Chondrocyte (in vitro differentiated cells): ENCODE measurements at places on chromosomes 5 and 9.

GRCh38 chr9:5113994-5114748 lies 71.3 kb downstream of the INSL6 start:
- peak; percentile 86 for DNase-seq

DNA sequence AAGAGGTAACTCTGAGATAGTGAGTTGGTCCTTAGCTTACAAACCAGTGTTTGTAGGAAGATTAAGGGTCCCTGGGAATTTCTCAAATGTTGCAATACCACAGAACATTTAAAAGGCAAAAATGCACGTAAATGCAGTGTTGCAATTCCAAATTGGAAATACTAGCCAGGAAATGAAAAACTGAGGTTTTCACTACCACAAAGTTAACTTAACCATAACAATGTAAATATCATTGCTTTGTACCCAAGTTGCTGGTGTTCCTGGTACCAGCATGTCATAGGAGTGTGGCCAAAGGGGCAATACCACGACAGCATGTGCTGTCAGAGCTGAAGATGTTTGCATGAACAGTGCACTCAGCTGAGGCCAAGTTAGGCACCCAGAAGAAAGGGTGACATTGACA lies 382.9 kb downstream of the GLIS3 start:
- DNase-seq = no peak

DNA sequence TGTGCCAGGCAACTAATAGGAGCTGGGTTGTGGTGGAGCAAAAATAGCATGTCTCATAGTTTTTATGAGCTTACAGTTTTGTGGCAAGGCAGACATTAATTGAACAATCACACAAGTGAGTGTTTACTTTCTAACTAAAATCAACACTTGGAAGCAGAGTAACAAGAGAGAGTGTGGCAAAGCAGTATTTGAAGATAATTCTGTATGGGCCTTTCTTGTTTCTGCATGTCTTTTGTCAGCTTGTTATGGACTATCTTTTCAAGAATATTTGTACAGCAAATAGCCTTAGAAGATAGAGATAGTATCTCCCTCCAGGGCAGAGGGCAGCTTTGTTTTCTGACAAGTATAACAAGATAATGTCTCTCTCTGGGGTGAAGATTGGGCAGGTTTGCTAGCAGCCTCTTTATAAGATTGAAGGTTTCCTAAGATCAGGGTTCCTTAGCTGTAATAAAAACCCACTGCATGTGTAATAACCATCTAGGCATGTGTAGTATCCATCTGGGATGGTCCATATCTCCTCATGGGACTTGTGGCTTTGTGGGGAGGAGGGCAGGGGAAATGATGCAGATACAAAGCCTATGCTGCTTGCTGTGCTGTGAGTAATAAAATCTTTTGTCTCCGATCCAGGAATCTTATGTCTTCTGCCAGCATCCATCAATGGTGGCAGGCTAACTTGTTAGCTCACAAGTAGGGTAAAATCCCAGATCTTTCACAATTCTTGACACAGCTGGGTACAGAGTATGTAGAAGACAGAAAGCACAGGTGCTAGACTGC lies 479.9 kb downstream of the KDM4C start:
- no peak for DNase-seq

DNA sequence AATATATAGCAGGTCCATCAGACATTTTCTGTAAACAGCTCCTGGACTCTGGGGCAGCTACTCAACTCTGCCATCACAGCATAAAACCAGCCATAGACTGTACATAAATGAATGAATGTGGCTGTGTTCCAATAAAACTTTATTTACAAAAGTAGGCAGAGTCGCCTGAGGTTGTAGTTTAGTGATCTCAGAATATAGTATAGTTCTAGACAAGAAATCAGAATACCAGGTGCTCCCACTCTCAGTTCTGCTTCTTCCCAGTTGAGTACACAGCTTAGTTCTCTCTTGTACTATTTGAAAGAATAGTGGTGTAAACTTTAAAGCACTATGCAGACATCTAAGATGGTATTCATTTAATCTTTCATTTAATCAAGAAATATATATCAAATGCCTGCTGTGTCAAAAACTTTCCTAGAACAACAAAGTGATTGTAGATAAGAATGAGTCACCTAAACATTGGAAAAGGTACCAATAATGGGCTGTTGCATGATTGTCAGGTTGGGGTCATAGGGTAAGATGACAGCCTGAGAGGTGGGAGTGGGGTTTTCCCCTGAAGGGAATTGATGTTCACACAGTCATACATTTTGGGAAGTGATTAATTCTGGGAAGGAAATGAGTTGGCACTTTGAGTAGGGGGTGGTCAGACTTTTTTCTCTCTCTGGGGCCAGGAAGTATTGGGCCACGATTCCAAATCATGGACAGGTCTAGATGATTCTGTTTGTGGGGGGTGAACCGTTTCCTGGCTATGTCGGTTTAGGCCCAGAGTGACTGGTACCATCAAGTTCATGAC lies 37.0 kb downstream of the TNFSF8 start:
- no peak for DNase-seq

DNA sequence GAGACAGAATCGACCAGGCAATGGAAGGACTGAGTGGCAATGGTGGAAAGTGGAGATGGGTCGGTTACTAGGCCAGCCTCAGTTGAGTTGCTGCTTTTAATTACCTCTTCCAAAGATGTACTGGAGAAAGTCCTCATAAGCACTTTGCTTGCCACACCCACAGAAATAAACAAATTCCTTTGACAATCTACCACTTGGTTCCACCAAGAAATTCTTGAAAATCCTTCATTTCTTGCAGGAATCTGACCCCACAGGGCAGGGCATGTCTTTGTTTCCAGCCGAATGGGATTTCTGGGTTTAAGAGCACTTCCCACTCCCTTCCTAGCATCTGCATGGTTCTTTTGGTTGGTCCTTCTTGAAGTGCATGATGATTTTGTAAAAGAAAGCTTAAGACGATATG lies 54.5 kb downstream of the ADAMTS12 start:
- DNase-seq = no peak

DNA sequence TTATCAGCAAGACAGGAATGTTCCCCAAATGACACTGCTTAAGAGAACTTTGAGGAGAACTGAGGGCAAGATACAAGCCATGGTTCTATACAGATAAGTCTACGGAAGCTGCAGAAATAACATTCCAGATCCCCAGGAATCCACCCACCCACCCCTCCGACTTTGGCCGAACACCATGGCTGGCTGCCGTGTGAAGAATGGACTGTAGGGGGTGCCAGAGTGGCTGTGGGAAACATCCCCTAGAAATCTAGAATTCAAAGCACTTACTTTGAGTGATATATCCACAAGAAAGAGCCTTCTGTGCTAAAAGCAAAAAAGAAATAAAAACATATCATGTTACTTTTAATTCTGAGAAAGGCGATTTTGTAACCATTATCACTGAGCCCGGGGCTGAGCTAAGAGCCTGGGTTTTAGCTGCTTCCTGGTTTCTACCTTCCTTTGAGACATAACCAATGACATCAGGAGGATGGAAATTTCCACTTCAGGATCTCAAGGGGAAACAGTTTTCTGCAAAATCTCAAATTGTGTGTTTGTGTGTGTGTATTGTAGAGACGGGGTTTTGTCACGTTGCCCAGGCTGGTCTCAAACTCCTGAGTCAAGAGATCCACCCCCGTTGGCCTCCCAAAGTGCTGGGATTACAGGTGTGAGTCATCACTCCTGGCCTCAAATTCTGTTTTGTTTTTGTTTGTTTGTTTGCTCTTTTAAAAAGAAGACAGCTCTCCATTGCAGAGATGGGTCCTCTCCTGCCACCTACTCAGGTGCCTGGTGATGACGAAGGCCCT lies 36.4 kb downstream of the GGTA1 start:
- no peak for DNase-seq

- no peak for DNase-seq
Measured at GRCh38 chr5:59264639-59265245, 628.8 kb downstream of the PDE4D start.

- no peak for DNase-seq
Measured at GRCh38 chr5:33817301-33817700, 74.5 kb downstream of the ADAMTS12 start.

- no peak for DNase-seq
Measured at GRCh38 chr9:69622676-69623075, 49.5 kb downstream of the APBA1 start.

DNA sequence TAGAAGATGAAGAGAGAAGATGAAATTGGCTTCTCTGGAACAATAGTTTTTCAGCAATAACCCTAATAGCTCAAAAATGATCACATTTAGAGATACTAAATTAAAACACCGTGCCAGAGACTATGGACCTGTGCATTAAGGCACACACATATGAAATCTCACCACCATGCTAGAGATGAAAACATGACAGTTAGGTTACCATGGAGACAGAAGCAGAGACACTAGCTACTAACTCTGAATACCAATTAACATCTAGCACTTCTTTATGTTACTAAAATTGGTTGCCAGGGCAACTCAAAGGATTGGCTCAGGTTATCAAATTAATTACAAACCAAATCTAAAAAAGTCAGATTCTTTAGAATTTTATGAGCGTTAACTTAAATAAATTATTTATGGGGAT lies 337.7 kb downstream of the PLK2 start:
- no peak for DNase-seq

DNA sequence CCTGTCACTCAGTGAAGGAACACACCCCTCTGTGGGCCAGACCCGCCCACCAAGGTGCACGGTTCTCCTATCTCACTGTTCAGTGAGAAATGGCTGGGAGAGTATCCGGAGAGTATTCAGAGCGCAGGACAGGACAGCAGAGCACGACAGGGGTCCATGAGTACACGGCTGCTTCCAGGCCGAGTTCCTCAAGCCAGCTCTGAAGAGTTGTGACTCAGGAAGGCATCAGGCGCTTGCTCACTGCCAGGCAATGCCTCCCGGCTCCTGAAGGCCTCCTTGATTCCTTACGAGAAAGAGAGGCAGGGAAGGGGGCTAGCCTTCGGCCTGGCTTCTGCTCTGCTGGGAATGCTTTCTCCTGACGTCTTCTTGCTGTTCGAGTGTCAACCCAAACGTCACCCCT lies 132.1 kb upstream of the PPP1R26 start:
- DNase-seq = peak; percentile 75

DNA sequence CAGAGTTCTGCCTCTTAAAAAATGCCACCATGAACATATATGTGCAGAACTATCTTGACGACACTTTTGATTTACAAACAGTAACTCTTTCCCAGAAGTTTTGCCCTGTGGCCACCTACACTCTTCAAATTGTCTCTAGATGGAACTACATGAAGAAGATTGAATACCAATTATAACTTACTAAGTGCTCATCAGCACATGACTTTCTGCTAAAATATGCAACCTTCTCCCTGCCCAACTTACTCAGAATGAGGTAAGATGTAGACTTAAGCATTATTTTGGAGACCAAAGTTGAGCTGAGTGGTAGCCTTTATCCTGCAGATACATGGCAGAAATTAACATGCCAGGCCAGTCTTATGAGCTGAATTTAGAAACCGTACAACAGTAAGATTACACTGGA lies 105.4 kb downstream of the SEMA5A start:
- no peak for DNase-seq

- DNase-seq = no peak
Measured at GRCh38 chr9:136875155-136875554, 9.0 kb upstream of the EDF1 start.

GRCh38 chr5:96703384-96703920 lies 41.3 kb downstream of the CAST start:
- DNase-seq = no peak

DNA sequence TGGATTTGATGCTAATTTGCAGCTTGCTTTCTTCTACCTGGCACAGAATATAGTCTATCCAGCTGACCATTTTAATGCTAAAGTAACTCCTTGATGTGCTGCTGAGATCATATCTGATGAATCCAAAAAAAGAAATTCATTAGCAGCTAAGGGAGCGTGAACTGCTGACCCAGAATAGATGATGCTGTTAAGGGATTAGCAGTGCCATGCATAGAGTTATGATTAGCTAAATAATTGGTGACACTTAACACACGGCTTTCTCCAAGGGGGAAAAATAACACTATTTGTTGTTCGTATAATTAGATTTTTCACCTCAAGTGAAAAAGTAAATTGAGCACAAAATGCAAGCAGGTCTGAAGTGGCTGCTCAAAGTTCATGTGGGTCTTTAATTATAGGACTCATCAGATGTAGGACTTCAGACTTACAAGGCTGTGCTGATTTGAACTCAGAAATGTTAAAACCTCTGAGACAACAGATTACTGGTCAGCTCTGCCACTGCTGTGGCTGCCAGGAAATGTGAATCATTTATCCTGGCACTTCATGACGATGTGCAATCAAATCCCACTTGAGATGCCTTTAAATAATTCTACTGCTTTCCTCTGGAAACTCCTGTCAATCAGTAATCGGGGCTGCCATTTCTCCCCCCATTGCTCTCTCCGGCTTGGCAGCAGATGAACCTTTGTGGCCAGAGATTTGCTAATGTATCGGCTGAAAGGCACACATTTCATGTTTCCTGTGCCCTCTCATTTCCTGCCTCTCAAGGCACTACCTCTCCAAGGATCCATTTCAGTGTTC lies 291.6 kb upstream of the C9orf72 start:
- DNase-seq = no peak

DNA sequence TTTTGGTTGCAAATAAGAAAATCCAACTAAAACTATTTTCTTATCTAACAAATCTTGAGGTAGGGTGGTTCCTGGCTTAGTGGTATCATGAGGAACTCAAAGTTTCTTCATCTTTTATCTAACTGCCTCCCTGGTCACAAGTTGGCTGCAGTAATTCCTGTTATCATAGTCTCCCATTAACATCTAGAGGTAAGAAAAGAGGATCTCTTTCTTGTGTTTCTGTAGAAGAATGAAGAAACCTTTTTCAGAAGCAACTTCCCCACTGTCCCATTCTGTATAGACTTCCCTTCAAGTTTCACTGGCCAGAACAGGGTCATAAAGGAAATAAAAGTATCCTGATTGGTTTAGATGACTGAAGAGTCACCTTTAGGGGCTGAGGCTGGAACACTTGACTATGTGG lies 81.8 kb upstream of the ELL2 start:
- DNase-seq = no peak

- peak; percentile 96 for DNase-seq
Measured at GRCh38 chr9:105557804-105558610, at the start of gene FKTN. TSS of gene FKTN (plus strand) at chr9:105558131. CDS start at chr9:105575033, 16,902 bp downstream.

DNA sequence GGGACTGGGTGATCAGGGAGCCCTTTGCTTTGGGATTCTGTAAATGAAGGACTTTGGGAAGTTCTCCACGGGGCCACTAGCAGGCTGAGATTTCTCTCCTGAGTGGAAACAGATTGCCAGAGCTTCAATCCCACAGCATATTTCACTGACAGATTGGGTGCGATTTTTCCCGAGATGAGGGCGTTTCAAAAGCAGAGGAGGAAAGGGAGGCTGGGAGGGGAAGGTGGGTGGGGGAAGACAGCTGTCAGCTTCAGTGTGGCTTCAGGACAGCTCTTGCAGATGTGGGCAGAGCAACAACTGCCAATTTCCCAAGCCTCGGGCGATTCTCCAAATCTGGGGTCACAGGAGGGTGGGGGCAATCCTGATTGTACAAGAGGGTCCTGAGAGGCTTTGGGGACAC lies 258.5 kb upstream of the ADRA1B start:
- no peak for DNase-seq

GRCh38 chr5:55621229-55621628 lies 86.5 kb upstream of the PLPP1 start:
- no peak for DNase-seq

- DNase-seq = no peak
Measured at GRCh38 chr5:167872791-167873190, 418.7 kb upstream of the WWC1 start.
